ENCODE measurements at places on chromosomes 6 and 20.

- no peak for DNase-seq
These were observed 10.4 kb upstream of the RNF182 start for GRCh38 chr6:13914351-13914750.

- DNase-seq = no peak
These were observed 71.1 kb downstream of the FIG4 start for GRCh38 chr6:109762166-109762565.

DNA sequence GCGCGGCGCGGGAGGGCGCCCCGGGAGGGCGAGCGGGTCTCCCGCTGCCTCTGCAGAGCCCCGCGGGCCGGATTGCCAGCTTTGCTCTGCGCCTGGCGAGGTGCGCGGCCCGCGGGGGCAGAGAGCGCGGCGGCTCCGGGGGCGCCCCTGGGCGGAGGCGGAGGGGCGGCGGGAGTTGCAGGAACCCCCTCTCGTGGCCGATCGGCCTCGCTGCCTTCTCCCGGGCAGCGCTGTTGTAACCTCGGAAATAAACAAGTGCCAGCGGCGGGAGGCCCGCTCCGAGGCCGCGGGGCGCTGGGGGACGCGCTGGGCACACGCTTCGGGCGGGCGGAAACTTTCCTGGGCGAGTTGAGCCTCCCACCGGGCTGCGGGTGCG lies 1.2 kb downstream of the CDH4 start:
- no peak for DNase-seq

DNA sequence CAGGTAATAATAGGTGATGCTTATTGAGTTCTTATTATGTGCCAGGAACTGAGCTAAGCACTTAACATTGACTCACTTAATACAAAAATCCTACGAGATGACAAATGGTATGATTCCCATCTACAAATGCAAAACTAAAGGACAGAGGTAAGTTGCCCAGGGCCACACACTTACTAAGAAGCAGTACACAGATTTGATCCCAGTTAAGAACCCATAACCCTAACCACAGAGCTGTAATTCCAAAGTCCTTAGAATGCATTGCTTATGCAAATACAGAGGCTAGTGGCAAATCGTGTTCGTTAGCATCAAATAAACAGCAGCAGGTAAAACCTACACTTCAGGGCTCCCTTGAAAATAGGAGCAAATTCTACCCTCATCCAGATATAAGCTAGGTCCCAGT lies 104.0 kb downstream of the SASH1 start:
- DNase-seq = no peak

GRCh38 chr6:18253635-18254034 lies 10.7 kb downstream of the DEK start:
- DNase-seq = no peak

DNA sequence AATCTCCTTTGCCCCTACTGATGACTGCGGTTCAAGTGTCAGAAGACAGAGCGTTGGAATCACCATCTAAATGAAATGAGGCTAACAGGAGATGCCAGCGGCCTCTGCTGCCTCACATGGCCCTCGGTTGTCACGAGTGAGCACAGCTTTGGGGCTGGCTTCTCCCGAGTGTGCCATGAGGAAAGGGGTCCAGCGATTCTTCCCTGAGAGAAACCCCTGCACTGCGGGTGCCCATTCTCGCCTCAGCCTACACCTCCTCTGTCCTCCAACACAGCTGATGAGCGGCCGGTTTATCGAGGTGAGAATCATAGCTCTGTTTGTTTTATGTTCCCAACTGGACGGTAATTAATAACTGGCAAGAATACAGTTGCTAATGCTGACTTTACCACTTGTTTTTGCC lies 144.7 kb upstream of the RPS6KA2 start:
- no peak for DNase-seq

- DNase-seq = no peak
These were observed 55.0 kb upstream of the VSX1 start for GRCh38 chr20:25136643-25137559.

GRCh38 chr6:149337320-149337719 lies 19.8 kb downstream of the TAB2 start:
- no peak for DNase-seq

DNA sequence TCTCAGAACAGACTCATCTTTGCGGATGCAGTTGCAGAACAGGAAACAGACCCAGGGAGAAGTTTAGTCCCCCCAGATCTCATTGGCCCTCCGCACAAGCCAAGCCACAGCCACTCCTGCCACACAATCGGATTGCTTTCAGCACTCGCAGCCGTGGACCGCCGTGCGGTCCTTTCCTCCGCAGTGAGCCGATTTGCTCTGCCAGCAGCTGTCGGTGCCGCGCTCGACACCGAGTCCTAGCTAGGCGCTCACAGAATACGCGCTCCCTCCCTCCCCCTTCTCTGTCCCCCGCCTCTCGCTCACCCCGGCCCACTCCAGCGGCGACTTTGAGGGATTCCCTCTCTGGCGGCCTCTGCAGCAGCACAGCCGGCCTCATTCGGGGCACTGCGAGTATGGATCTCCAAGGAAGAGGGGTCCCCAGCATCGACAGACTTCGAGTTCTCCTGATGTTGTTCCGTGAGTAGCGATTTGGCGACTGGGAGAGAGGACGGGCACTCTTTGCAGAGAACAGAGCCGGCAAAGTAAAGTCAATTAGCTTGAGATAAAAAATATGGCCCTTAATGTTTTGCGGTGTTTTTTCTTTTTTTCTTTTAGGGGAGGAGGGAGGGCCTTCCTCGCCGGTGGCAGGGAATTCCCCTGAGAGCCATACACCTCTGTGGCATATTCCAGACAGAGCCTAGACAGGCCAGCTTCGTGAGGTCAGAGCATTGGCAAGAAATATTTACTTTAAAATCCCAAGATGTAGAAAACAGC lies at the start of gene LAMP5:
Gene LAMP5 (plus strand): TSS at position 130 of the 753 bp plus-strand sequence. CDS start 263 bp downstream, at position 393.
- DNase-seq = no peak

- no peak for DNase-seq
These were observed 58.0 kb downstream of the GFOD1 start for GRCh38 chr6:13429406-13429753.

GRCh38 chr6:27894839-27895762 lies 17.1 kb downstream of the OR2B2 start:
- DNase-seq = peak; percentile 62

DNA sequence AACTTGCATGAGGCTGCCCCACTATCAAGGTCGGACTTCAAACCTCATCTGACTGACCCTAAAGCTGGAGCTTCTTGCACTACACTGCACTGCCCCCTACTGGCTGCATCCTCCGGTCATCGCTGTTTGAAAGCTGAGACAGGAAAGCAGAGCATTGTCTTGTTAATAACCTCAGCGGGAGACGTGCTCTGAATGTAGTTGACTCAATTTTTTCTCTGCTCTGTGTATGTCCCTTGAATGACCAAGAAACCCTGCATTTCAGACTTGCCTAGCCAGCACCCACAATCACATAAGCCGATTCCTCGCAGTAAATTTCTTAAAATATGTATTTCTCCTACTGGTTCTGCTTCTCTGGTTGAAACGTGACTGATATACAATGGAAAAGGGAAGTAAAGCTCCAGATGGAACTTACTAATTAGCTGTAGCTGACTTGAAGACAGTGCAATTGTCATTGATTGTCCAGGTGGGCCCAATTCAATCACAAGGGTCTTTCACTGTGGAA lies 27.8 kb downstream of the TCF21 start:
- DNase-seq = peak; percentile 90

All from activated CD4-positive, alpha-beta T cell treated with anti-CD3 and anti-CD28 coated beads, Interleukin-2, amount 50 U/mL, for 48 hours (primary cell).